Right atrium auricular region (tissue), 2 donors: ENCODE measurements at places on chromosomes 13 and 19. TPM values are rescaled to one million over a fixed set of nuclear protein-coding genes. Genes with fewer than 3 reads are reported as not detected.

CADM4 gene
- 6.6 TPM for total RNA-seq

CEACAM4 gene
- 0.67 TPM for total RNA-seq

PSPC1 gene
- total RNA-seq = 24.6 TPM

C19orf67 gene
- total RNA-seq = not detected

CACNG8 gene
- total RNA-seq = 0.04 TPM

CYP2F1 gene
- not detected for total RNA-seq

CRB3 gene
- 2.5 TPM for total RNA-seq

SULT2A1 gene
- total RNA-seq = not detected

MEIS3 gene
- 9.2 TPM for total RNA-seq

AMER2 gene
- not detected for total RNA-seq

MADCAM1 gene
- not detected for total RNA-seq

CPB2 gene
- not detected for total RNA-seq

TMEM59L gene
- 3.0 TPM for total RNA-seq

CABP5 gene
- not detected for total RNA-seq

GRCh38 chr19:14779151-14779550 lies 791 bp upstream of the ADGRE2 start:
- DNase-seq = no peak

- DNase-seq = no peak
These were observed 52.5 kb downstream of the POSTN start for GRCh38 chr13:37546087-37546486.

GRCh38 chr19:33472691-33473652 lies 48.6 kb downstream of the PEPD start:
- DNase-seq = no peak

DNA sequence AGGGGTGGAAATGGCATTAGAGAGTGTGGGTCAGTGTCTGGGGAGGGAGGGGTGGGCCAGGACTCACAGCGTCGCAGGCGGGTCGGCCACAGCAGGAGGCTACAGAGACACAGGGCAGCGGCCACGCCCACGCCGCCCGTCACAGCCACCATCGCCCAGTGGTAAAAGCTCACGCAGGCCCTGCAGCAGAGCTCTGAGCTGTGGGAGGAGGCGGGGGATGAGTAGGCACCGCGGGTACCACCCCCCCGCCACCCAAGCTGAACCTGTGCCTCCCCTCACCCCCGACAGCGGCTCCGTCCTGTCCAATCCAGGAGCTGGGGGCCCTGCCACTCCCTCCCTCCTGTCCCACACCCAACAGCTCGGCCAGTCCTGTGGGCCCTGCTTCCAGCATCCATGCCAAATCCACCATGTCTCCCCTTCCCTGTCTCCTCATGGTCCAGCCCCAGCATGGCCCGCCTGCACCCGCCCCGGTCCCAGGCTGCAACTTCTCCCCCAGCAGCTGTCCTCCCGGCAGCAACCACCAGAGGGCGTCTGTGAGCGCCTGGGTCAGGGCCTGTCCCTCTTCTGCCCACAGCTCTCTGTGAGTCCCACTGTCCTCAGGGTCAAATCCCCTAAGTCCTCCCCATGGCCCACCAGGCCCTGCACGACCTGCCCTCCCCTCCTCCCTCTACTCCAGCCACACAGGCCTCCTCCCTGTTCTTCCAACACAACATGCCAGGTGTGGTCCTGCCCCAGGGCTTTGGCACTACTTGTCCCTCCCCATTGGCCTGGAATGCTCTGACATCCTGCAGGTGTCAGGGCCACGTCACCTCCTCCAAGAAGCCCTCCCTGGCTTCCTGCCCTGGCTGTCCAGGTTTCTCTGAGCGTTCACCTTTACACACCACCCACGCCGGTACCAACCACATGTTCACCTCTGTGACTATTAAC lies 6.0 kb downstream of the TEKTIP1 start:
- DNase-seq = peak; percentile 75

GRCh38 chr19:12833738-12834565 lies 427 bp downstream of the RTBDN start:
- no peak for DNase-seq

DNA sequence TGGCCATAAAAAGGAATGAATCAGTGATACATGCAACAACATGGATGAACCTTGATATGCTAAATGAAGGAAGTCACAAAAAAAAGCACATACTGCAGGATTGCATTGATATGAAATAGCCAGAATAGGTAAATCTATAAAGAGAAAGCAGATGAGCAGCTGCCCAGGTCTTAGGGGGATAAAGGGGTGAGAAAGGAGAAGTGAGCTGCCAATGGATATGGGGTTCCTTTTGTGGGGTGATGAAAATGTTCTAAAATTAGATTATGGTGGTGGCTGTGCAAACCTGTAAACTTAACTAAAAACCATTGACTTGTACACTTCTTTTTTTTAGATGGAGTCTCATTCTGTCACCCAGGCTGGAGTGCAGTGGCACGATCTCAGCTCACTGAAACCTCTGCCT lies 12.1 kb downstream of the HAS1 start:
- no peak for DNase-seq

DNA sequence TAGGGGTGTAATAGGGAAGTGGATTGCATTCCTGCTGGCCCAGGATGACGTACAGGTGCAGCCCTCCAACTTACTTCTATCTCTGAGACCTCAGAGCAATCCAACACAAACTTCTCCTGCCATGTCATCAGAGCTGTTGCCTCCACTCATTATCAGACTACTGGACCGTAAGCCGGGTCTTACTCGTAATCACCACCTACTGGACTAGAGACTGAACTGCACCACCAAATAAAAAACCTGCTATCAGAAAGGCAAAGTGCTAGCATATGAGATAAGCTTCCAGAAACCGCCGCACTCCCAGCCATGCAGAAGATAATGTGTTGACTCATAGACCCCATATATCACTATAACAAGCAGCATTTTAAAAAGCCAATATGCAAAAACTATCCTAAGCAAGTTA lies 102.0 kb downstream of the SLITRK1 start:
- no peak for DNase-seq

GRCh38 chr13:24220086-24220703 lies 59.7 kb downstream of the SPATA13 start:
- DNase-seq = no peak

GRCh38 chr19:29766100-29766499 lies 45.7 kb upstream of the CCNE1 start:
- no peak for DNase-seq

DNA sequence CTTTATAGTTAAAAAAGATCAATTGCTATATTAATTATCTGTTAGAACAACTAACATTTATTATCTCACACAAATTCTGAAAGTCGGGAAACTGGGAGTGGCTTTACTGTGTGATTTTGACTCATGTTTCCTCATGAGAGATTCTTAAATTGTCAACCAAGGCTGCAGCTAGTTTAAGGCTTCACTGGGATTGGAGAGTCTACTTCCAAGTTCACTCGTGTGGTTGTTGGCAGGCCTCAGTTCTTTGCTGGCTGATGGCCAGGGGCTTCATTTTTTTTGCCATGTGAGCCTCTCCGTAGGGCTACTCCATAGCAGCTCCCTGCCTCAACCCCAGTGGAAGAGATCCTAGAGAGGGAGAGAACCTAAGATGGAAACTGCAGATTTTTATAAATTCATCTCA lies 24.5 kb upstream of the LPAR6 start:
- DNase-seq = peak; percentile 78

GRCh38 chr13:51243832-51244231 lies 21.6 kb downstream of the FAM124A start:
- no peak for DNase-seq

- DNase-seq = no peak
These were observed 652.5 kb downstream of the SLITRK1 start for GRCh38 chr13:83229574-83230305.

- no peak for DNase-seq
These were observed 6.0 kb downstream of the CKAP2 start for GRCh38 chr13:52461265-52461664.

DNA sequence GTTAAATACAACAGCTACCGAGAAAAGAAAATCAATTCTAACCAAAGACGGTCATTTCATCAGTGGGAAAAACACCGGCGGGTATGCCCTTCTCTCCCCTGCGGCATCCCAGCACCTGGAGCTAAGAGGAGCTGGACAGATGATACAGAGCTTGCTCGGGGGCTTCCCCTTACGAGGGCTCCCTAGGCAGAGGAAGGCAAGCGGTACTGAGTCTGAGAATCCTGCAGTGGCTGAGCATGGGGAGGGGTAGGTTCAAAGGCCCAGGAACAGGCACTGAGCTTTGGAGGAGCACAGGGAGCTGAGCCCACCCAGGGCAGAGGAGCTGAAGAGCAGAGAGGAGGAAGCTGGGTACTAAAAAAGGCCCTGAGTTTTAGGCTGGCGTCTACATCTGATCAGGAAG lies 12.7 kb downstream of the STK24 start:
- DNase-seq = no peak

DNA sequence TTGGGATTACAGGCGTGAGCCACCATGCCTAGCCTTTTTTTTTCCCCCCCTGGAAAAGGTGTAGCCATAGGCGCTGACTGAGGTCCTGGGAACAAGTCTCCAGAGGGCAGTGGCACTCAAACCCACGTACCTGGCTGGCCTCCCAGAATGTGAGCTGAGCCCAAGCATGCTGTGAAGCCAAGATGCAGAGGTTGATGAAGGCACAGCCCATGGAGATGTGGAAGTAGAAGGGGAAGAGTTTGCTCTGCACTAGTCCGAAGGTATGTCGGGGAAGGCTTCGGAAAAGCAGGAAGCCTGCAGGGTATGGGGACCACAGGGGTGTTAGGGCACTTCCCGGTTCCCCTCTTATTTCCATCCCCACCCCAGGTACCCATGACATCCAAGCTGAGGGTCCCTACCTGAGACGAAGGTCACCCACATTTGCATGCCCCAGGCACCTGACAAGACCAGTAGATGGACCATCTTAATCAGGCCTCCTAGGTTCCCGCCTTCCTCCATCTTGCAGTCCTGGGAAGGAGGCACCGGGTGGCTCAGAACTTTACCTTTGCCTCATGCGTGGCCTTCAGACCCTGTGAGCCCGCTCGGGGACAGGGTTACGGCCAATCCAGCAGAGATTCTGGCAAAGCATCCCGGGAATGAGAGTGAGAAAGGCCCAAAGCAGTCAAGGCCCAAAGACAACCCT lies 805 bp downstream of the TMEM205 start:
- DNase-seq = no peak

DNA sequence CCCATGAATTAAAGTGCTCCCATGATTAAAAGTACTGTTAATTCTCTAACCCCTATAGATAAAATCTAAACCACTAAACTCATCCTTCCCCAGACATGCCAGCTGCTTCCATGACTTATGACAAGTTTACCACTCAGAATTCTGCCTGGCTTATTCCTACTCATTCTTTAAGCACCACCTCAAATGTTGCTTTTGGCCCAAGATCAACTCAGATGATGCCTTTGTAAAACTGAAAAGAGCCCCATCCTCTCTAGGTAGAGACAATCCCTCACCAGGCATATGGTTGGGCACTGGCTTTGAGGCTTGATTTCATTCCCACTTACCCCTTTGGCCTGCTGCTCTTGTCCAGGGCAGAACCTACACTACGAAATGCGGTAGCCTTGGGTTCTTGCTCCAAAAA lies 250.0 kb downstream of the DNAJC15 start:
- no peak for DNase-seq

- DNase-seq = no peak
These were observed 393.1 kb downstream of the KLF12 start for GRCh38 chr13:73741111-73741510.

DNA sequence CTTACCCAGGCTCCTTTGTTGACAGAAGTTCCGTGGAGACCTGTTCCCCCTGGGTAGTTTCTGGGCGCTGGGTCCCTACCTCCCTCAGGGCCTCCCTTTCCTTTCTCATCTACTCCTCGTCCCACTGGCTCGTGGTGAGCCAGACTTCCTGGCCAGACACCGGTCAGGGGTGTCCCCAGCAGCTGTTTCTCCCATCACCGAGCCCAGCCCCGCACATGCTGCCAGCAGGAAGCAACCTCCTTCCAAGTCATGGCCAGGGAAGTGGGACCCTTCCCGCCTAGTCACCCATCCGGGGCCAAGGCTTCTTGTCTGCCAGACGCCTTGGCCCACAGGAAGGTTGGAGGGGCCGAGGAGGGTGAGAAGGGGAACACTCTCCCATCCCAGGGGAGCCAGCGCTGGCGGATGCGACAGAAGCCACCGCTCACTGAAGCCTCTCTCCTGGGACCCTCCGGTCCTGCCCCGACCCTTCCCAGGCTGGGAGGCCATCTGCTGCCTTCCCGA lies 5.7 kb downstream of the PAK4 start:
- peak; percentile 64 for DNase-seq

DNA sequence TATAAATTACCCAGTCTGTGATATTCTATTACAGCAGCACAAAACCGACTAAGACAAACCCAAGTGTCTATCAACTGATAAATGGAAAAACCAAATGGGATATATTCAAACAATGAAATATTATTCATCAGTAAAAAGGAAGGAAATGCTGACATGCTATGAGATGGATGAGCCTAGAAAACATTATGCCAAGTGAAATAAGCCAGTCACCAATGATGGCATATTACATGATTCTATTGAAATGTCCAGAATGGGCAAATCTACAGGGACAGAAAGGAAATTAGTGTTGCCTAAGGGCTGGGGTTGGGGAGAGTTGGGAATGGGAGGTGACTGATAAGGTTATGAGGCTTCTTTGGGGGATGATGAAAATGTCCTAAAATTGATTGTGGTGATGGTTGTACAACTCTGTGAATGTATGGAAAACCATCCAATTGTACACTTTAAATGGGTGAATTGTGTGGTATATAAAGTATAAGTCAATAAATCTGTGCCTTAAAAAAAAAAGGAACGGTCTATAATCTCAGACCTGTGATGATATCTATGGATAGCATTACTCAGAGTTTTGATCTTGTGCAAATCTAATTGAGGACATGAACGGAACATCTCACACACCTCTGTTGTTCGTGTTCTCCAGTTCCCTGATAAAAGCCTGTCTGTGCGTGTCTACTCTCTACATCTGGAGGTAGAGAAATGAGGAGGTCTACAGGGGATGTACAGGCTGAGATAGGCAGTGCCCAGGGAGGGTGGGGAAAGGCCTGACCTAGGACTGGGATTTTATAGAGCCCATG lies 49.0 kb downstream of the TNFRSF19 start:
- DNase-seq = no peak

GRCh38 chr19:54806516-54806838 lies 3.1 kb downstream of the KIR2DL4 start:
- DNase-seq = no peak

DNA sequence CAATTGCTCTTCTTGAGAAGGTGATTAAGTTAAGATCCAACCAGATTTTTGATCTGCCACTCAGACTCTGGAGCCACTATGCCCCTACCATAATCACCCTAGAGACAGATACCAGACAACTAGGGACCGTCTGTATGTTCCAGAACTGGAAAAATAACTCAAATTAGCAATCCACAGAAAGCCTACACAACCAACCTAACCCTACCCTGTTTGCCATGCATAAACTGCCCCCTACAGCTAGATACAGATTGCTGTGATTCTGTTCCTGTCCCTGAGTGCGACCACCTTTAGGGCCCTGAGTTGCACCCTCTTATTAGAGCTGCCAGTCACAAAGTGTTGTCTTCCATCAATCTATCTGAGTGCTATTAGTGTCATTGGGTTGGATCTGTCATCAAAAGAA lies 929.8 kb upstream of the SLITRK1 start:
- DNase-seq = no peak
